GM19239 (cell line): ENCODE measurements at places on chromosomes 6 and 20.
A peak's percentile ranks its signal among the peaks of the same experiment; 100 is the strongest.

GRCh38 chr6:67009818-67010217 is 1302.8 kb upstream of the EYS start:
- DNase-seq, result no peak

DNA sequence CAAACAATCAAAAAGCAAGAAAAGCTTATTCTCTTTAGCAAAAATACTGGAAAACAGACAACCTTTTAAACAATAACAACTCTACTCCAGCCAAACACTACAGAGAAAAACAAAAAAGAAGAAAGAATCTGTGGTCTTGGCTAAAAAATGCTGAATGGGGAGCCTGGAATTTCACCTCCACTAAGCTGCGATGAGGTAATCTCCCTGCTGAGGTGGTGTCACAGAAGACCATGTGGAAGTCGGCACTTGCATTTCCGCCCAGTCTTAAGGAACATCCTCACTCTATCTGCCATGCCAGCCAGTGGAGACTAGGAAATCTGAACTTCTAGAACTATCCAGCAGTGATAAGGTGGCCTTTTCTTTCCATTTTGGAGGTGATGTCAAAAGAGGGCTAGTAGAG is 1026.8 kb upstream of the EPHA7 start:
- no peak for DNase-seq

DNA sequence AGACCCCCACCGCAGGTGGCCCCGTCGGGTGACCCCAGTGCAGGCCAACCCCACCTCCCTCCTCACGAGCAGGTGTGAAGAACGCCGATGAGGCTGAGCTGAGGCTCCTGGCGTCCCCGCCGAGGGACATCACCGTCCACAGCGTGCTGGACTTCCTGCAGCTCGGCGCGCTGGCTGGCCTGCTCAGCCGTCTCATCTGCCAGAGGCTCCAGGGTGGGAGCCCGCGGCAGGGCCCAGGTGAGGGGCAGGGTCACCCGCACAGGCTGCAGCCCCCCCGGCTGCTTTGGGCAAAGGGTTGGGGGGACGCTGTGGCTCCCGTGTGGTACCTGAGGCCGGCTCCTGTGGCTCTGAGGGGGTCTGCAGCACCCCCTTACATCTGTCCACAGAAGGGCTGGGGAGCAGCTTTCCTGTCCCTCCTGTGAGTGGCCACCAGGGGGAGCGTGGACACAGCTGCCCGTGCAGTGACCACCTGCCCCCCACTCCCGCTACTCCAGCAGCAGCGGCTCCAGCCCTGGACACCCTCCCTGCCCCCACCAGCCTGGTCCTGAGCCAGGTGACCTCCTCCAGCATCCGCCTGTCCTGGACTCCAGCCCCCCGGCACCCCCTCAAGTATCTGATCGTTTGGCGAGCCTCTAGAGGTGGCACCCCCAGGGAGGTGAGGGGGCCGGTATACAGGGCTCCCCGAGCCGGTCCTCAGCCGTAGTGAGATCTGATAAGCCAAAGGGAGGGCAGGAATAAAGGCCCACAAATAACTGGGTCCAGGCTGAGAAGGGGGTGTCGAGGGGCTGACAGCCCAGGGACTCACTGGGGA is 16.5 kb downstream of the COL20A1 start:
- DNase-seq, result no peak

GRCh38 chr6:25229671-25230321 is 49.4 kb upstream of the CARMIL1 start:
- DNase-seq, result no peak

DNA sequence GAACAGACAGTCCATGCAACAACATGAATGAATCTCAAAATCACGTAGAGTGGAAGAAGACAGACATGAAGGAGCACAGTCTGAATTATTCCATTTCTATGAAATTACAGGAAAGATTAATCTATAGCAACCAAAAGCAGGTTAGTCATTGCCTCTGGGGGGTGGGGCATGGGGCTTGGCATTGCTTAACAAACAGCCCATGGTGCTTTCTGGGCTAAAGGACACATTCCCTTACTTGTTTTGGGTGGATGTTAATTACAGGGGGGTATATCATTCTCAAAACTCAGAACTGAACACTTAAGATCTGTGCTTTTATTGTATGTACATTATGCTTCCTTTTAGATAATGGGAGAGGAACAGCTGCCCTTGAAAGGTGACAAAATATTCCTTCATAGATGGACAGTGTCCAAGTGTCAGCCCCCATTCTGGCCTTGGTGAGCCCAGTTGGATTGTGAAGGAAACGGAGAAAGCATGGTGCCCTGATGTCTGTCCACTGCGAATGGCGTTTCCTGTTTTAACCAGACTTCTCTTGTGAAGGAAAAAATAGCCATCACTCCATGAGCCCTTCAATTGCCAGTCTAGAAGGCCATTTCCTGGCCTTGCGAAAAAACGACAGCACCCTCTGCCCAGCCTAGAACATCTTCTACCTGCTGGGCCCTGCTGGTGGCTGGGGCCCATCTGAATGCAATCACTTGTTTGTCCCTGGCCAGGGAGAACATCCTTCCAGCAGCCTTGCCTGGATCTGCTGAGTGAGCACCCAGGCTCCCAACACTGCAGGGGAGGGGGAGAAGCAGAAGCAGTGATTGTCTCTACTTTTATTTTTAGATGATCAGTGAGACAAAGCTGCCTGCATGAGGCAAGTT is 179.7 kb downstream of the BCAS1 start:
- no peak for DNase-seq

DNA sequence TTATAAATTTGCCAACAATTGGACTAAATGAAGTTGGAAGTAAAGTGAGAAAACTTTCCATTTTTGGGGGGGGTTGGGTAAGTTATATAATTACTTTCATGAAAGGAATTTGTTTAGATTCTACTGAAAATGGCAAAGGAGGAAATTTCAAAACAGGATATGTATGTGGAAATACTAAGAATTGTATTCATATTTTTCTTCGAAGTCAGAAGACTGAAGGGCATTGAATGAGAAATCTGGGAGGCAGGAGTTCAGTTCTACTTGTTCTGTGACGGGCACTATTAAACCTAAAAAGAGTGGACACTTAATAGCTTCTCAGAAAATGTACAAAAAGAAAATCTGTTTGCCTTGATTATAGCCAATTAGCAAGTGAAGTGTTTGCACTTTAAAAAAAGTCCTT is 114.7 kb downstream of the PRIM2 start:
- no peak for DNase-seq

GRCh38 chr6:75602246-75603105 is 796 bp downstream of the SENP6 start:
- DNase-seq, result peak; percentile 8

DNA sequence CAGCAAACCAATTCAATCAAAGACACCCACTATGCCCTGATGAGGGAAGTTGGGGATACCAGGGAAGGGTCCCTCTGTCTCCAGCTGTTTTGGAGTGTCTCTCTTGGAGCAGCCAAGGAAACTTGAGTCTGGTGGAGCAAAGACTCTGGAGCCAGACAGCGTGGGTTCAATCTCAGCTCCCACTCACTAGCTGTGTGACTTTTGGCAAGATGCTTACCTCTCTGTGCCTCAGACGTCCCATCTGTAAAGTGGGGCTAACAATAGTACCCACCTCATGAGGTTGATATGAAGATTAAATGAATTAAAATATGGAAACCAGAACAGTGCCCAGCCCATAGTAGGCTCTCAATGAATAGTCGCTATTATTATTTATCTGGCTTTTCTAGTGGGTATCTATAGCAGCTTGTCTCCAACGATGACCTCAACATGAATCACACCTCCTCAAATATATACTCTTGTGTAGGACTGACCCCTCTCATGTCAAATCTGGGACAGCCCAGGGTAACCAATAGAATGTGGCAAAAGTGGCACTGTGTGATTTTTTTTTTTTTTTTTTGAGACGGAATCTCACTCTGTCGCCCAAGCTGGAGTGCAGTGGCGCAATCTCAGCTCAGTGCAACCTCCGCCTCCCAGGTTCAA is 99.2 kb upstream of the FOXP4 start:
- DNase-seq, result no peak

GRCh38 chr6:20028143-20028542 is 184.1 kb downstream of the MBOAT1 start:
- no peak for DNase-seq

DNA sequence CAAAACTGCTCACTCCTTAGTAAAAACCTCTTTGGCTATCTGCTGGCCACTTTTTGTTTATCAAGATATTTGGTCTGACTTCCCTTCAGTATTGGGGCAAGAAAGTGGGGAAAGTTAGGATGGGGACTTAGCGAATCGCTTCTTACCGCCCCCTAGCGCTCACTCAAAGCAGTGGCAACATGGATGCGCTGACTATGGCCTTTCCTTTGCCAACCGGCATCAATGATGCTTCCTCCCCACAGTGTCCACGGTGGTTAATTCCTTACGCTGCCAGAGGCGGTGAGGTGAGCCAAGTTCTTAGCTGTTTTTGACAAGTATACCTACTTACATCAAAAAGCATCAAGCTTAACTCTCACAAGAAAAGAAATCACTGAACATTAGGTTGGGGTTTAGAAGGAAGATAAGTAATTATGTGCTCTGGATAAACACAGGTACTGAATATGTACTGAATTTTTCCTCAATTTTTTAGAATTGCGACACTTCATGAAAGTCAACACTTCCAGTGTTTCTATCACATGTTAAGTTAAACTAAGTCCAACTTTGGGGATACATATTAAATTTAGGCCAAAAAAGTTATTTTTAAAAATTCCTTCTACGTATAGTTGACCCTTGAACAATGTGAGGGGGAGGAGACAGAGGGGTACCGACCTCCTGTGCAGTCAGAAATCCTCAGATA is 86.7 kb downstream of the GMDS start:
- DNase-seq, result no peak

DNA sequence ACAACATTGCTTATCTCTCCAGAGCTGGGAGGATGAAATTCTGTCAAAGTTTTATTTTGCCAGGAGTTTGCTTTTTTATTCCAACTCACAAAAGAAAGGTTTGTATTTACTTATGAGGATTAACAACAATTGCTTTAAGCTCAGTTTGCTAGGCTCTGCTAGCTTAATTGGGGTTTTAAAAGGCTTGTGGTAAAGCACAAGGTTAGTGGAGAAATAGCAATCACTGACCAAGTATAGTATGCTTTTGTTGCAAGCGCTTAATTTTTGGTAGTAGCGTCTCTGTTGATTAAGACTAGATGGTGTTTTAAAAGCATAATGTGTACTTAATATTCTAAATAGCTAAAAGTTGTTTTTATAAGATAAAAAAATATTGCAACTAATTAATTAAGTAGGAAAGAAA is 45.7 kb downstream of the TINAG start:
- no peak for DNase-seq

DNA sequence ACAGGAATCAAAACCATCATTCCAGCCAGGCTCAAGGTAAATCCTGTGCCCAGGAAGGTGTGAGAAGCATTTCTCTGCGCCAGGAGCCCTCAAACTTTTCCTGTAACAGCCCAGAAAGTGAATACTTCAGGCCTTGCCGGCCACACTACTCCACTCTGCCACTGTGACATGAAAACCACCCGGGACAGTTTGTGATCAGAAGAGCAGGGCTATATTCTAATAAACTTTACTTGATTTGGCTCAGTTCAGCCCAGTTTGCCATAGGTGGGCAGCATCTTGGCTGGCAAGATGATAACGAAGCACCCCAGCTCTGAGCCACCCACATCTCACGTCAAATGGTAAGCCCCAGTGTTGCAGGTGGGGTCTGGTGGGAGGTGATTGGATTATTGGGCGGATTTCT is 249.4 kb downstream of the DLL1 start:
- no peak for DNase-seq

DNA sequence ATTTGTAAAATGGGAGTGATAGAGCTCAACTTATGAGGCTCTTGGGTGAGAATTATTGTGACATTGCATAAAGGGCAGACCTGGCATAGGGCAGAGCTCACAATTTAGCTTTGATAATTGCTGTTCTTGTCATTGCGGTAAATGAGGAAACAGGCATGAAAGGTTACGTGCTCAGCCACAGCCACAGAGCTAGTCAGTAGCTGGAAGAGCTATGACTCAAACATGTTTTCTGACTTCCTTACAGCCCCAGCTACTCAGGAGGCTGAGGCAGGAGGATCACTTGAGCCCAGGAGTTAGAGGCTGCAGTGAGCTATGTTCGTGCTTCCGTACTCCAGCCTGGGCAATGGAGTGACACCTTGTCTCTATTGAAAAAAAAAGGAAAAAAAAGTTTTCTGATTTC is 3.5 kb upstream of the GHRH start:
- no peak for DNase-seq

DNA sequence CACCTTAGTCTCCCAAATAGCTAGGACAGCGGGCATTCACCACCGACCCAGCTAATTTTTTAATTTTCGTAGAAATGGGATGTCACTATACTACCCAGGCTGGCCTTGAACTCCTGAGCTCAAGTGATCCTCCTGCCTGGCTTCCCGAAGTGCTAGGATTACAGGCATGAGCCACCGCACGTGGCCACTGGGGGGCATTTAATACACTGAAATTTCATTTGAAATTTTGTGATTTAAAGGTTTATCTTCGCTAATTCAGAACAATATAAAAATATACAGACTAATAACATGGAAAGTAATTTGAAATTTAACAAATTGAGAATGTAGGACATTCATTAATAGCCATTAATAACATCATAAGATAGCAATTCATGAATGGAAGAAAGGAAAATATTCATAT is 20.5 kb upstream of the TBC1D32 start:
- DNase-seq, result no peak

DNA sequence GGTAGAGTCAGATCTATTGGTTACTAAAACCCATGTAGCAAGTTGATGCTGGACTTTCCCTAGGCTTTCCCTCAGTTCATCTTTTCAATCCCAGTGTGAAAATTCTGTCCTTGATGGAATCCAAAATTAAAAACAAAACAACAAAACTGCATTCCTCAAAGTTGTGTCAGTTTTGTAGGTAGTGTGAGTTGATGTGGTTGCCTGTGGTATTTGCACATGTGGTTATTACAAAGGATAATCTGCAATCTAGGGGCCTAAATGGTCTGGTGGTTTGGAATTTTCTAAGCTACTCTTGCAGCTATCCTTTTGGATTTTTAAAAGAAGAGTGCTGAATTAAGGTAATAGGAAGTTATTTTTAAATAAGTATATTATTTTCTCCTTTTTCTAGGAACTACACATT is 132.2 kb upstream of the SCGN start:
- DNase-seq, result no peak

DNA sequence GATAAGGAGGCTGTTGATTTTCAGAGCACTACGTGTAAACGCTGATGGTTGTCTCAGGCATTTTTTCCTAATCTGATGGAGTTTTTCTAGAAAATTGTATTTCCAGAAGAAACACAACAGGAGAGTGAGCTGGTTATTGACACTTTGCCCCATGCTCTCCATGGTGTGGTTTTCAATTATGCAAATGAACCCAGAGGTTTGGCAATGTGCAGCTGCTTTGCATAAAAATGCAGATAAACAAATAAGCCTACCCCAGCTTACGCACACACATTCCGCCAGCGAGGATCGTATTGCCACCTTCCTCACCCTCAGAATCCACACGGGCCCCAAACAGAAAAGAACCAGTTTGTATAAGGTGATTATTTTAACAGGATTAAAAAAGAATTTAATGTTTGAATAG is 45.1 kb upstream of the FRMD1 start:
- no peak for DNase-seq

DNA sequence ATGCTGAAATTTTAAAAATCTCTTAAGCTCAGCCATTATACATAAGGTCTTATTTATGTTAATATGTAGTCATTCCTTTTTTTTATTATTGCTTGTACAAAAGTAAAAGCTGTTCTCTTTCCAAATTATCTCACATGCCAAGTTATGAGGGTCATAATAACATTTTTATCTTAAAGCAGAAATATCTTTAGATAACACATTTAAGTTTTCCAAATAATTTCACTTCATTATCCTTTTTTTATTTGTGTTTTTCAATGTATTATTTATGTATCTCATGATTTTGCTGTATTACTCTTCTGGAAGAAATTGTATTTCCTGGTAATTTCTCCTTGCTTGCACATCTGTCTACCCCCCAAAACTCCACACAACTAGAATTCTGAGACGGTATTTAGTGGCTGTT is 461.1 kb upstream of the SOX4 start:
- DNase-seq, result no peak
